A549 treated with GW870086 at 1 μM for 4 hours (cell line): ENCODE measurements at places on chromosomes 16 and 17. TPM values are rescaled to one million over a fixed set of nuclear protein-coding genes. Genes with fewer than 3 reads are reported as not detected.

The DRC3 gene
- total RNA-seq: 1.4 to 2.4 TPM (median 1.8 TPM) in 5 replicates

The CD300LB gene
- total RNA-seq: 0.05 to 0.17 TPM (median 0.10 TPM) in 4 of 5 replicates, not detected in the other

The CTRB1 gene
- total RNA-seq: not detected in 5 replicates

The CACNG1 gene
- 0.10 to 0.16 TPM in 2 of 5 replicates, not detected in the others for total RNA-seq

The CCL1 gene
- not detected in 5 replicates for total RNA-seq

The MEOX1 gene
- total RNA-seq: not detected in 5 replicates

The SDK2 gene
- total RNA-seq: 0.54 to 1.0 TPM (median 0.92 TPM) in 5 replicates

The TNP2 gene
- not detected in 5 replicates for total RNA-seq

The CDH5 gene
- 0.12 to 0.23 TPM (median 0.18 TPM) in 5 replicates for total RNA-seq

The SLC2A4 gene
- 0.17 to 0.64 TPM (median 0.45 TPM) in 5 replicates for total RNA-seq

The RASL10B gene
- total RNA-seq: 0.09 to 0.38 TPM (median 0.15 TPM) in 4 of 5 replicates, not detected in the other

The QPRT gene
- 0.56 to 1.4 TPM (median 0.76 TPM) in 5 replicates for total RNA-seq

The SEZ6L2 gene
- total RNA-seq: 17.0 to 21.8 TPM (median 20.7 TPM) in 5 replicates

The MEFV gene
- total RNA-seq: 0.16 TPM in 1 of 5 replicates, not detected in the others

The LAT gene
- total RNA-seq: 3.1 to 5.2 TPM (median 4.2 TPM) in 5 replicates

The CLEC18B gene
- total RNA-seq: 0.23 to 0.63 TPM (median 0.26 TPM) in 3 of 5 replicates, not detected in the others

The EVI2A gene
- total RNA-seq: not detected in 5 replicates

The PHF23 gene
- total RNA-seq: 80.8 to 113 TPM (median 94.7 TPM) in 5 replicates
